ENCODE measurements at places on chromosomes 3 and 15. TPM values are rescaled to one million over a fixed set of nuclear protein-coding genes. Genes with fewer than 3 reads are reported as not detected.

The CYP11A1 gene
- 233 TPM for polyA plus RNA-seq

The GXYLT2 gene
- 1.9 TPM for polyA plus RNA-seq

The C2CD4B gene
- not detected for polyA plus RNA-seq

The ABI3BP gene
- polyA plus RNA-seq, result 21.0 TPM

Data from adrenal gland (tissue), 19 donors.